ENCODE measurements at places on chromosomes 5 and 9.

GRCh38 chr9:86733929-86734328 is 213.4 kb downstream of the GAS1 start:
- no peak for DNase-seq

- DNase-seq, result no peak
Measured at GRCh38 chr5:80668016-80668969, 13.5 kb upstream of the DHFR start.

- no peak for DNase-seq
Measured at GRCh38 chr9:27304521-27304920, 7.6 kb upstream of the EQTN start.

DNA sequence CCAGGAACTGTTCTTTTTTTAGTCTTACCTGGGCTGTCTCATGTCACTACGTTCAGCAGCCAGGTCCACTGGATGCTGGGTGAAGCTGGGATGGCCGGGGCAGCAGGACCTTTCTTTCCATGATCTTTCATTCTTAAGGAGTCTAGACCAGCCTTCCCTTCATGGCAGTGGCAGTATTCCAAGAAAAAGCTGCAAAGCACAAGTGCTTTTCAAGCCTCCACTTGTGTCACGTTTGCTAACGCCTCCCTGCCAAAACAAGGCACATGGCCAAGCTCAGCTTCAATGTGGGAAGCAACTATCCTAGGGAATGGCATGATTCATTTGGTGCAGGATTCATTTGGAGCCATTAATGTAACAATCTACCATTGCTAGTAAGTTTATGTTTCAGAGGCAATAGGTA is 94.8 kb downstream of the RCL1 start:
- no peak for DNase-seq

DNA sequence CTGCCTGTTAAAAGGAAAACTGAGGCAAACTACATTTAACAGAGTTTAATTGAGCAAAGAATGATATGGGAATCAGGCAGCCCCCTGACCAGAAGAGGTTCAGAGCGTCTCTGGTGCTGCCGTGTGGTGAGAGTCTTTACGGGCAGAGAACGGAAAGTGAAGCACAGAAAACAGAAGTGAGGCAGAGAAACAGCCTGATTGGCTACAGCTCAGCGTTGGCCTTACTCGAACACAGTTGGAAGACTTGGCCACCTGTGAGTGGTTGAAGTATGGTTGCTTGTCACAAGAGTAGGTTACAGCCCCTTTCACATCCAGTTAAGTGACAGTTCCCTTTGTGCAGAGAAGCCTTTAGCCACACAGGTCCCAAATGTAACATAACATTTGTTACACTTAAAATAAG is 16.9 kb upstream of the FBP1 start:
- DNase-seq, result no peak

DNA sequence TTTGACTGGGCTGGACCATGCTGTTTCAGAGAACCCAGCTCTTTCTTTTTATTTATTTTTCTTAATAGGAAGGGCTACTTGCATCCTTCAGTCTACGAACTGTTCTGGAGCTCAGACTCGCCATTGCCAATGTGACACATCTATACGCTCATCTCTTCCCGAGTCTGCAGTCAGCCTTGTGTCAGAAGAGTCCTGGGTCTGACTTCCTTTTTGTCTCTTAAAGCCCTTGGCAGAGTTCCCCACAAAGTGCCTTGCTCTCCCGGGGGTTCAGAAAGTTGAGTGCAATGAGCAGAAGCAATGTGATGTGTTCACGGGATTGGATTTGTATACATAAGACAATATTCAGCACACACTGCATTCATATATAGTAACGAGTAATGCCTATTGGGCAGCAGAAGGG is 140.4 kb downstream of the ATPSCKMT start:
- DNase-seq, result no peak

DNA sequence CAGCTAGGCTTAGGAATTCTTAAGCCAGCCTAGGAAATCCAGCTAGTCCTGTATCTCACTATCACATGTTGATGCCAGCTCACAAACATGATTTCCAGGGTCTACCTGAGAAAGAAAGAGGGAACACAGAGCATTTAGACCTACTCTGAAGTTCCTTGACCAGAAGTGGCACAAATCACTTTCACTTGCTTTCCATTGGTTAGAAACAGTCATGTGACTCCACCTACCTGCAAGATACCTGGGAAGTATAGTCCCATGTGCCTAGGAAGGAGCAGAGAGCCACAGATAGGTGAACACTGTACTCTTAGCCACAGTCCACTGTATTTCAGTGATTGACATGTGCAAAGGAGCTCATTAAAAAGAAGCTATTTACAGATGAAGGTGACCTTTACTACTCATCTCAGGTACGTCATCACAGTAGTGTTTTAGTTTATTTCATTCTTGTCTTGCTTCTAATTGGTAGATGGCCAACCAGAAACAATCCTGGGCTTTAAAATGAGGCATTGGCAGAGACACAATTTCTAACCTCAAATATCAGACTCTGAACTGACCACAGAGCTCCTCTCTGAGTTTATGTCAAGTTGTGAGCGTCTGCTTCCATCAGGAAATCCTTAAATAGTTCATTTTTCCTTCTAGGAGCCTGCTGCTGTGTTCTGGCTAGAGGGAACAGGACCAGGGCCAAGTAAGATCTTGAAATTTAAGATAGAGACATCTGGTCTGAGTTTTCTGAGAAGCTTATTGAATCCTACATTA is 340.7 kb downstream of the TLE4 start:
- DNase-seq, result no peak

GRCh38 chr9:4596165-4596922 is 65.8 kb upstream of the PLPP6 start:
- DNase-seq, result peak; percentile 23

DNA sequence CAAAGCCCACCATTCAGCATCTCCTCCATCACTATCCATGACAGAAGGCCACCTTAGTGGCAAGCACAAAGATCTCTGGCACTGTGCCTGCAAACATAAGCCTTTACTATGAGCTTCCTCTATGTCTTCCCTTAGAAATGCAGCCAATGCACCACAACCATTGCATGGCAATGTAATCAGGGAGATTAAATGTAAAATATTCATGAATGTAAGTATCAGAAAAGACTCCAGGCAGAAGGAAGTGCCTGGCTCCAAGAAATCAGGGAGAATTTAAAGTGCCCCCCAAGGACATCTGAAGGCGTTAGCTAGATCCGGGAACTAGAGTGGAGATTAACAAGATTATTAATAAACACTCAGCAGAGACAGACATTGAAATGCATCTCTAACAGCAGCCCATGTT is 32.5 kb upstream of the MYORG start:
- DNase-seq, result no peak

GRCh38 chr9:105264380-105264779 is 19.9 kb downstream of the SLC44A1 start:
- no peak for DNase-seq

- DNase-seq, result no peak
Measured at GRCh38 chr5:83097689-83098231, 20.4 kb downstream of the XRCC4 start.

DNA sequence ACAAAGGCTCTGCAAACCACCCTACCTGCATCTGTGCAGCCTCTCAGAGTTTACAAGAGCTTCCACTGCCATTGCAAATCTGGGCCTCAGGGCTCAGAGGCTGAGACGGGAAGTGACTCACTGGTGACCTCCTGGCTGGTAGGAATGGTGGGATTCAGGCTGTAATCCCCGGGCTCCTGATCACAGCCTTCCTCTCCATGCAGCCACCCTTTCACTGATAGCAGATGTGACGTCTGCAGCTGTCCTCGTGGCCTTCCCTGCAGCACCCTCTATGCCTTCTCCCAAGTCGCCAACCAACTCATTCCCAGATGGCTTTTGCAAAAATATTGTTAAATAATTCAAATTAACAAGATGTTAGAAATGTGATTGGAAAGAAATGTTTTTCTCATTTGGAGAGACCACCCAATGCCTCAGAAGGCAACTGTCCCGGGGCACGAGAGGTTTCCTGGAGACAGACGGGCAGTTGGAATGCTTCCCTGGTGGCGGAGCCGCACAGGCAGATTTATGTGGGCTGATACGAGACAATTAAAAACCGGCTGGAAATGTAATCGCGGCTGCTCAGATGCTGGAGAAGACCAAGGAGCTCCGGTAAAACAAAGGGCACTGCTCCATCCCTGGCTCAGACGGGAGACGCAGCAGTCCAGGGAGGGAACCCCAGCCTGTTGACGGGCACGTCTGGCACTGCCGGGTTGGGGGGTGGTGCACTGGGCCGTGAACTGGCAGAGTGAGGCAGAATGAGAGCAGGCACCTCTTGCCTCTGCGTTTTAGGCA is 34.4 kb upstream of the SLC25A51 start:
- no peak for DNase-seq

DNA sequence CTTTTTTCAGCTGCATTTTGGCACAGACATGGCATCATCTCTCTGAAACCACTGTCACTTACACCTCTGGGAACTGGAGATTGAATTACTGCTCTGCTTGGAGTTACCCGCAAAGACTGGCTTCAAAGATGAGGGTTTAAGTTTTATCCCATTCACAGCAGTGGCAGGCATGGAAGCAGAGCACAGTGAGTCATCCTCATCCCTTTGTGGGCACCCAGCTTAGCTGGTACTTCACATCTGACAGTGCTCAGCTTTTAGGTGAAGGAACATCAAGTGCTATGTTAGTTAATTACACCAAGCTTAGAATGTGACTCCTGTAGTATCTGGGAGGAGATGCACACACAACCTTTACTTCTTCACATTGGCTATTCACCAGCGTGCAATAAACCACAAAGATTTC is 24.8 kb upstream of the ALDH1A1 start:
- no peak for DNase-seq

DNA sequence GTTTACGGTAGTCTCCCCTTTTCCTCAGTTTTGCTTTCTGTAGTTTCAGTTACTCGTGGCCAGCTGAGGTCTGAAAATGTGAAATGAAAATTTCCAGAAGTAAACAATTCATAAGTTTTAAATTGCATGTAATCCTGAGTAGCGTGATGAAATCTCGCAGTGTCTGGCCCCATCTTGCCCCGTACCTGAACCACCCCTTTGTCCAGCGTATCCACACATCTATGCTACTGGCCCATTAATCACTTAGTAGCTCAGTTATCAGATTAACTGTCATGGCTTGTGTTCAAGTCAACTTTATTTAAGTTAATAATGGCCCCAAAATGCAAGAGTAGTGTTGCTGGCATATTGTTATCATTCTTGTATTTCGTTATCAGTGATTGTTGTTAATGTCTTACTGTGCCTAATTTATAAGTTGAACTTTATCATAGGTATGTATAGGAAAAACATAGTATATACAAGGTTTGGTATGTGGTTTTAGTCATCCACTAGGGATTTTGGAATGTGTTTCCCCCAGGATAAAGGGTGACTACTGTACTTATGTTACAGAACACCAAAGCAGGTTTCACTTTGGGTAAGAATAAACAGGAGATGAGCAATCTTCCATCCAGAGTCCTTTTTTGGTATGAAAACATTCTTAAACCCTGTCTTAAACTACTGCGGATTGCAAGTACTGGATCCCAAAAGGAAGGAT is 118.4 kb upstream of the KCNN2 start:
- DNase-seq, result no peak

DNA sequence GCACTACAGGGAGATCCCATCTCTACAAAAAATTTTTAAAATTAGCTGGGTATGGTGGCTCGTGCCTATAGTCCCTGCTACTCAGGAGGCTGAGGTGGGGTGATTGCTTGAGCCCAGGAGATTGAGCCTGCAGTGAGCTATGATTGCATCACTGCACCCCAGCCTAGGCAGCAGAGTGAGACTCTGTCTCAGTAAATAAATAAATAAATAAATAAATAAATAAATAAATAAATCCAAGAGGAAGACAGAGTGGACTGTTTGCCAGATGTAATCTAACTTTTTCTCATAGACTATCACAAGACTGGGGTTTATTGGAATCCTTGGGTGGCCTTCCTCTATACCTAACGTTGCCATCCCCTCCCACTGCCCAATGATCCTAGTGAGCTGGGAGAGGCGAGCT is 19.2 kb upstream of the TCF7 start:
- no peak for DNase-seq

DNA sequence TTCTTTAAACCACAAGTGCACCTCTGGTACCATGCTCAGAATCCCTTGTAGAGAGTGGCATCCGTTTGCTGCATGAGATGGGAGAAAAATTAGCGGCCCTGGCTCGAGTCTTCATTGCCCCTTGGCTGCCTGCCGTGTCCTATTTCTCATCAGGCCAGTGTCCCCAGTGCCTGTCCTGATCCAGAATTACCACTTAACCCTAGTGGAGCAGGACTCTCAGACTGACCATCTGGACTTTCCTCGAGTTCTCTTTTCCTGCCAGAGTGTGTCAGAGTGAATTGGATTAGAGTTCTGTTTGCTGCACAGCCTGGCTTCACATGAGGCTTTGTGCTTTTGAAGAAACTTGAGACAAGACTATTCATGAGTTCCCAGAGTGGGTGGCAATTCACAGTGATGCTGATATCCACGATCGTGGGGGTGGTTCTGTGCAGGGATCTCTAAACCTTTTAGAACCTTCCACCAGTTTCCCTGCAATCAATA is 92.6 kb downstream of the C9orf152 start:
- DNase-seq, result no peak

DNA sequence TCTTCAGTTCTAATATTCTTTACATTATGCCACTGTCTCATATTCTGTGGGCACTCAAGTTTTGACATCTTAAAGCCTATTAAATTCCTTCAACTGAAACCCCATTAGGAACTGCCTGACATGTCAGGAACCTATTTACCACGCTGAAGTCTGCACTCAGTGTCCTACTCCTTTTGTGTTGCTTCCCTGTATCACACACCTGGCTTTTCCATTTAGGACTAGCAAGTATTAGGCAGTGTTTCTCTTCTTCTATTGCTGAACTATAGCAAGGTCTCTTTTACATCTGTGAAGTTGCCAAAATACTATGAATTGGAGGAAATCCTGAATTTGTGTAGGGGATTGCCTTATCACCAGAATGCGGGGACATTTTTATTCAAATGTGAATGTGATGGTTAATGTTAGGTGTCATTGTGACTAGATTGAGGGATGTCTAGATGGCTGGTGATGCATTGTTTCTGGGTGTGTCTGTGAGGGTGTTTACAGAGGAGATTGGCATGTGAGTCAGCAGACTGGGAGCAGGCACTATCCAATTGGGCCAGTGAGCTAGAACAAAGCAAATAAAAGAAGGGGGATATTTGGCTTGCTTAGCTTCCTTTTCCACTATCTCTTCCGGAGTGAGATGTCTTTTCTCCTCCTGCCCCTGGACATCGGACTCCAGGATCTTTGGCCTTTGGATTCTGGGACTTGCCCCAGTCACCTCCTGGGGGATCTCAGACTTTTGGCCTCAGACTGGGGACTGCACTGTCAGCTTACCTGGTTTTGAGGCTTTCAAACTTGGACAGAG is 21.2 kb upstream of the VCAN start:
- DNase-seq, result no peak

- DNase-seq, result no peak
Measured at GRCh38 chr5:67021031-67021430, 175.6 kb downstream of the CD180 start.

DNA sequence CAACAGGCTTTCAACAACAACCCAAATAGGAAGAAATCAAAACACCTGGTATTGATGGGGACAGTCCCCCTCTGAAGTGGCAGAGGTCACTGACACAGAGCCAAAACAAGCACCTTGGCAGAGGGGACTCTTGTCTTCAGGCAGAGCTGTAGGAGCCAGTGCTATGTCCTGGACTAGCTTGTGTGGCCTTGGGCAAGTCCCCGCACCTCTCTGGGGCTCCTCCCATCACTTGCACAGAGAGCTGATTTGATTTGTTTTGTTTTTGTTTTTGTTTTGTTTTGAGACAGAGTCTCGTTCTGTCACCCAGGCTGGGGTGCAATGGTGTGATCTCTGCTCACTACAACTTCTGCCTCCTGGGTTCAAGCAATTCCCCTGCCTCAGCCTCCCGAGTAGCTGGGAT is 100.8 kb downstream of the C9orf50 start:
- no peak for DNase-seq

Measured in stimulated activated CD8-positive, alpha-beta memory T cell treated with anti-CD3 and anti-CD28 coated beads, Interleukin-7, amount 100 ng/mL, for 1 hour (primary cell).